ENCODE measurements at places on chromosomes 11 and 22.

DNA sequence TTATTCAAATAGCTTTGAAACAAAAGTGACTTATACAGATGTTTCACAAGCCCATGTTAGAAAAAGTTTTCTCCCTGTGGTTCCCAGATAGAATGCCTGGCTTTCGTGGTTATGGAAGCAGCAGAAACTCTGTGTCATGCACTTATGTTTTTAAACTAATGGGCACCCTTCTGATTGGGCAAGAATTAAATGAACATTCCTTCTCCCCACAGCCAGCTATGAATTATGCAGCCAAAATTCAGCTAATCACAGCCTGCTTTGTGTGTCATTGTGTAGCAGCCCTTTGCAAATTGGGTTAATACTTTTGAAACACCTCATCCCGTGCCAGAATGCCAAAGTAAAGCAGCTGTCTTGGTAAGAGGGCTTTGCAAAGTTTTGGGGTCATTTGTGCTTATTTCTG, 46.9 kb downstream of the PANX1 start:
- H3K36me3 ChIP-seq, result peaks cover 25% of the 10 kb centered on the region
- no peak overlapping the region for H3K27ac ChIP-seq
- peak; percentile 43 for ATAC-seq
- H3K4me1 ChIP-seq, result peaks cover 21% of the 10 kb centered on the region
- H3K4me3 ChIP-seq, result no peak overlapping the region

DNA sequence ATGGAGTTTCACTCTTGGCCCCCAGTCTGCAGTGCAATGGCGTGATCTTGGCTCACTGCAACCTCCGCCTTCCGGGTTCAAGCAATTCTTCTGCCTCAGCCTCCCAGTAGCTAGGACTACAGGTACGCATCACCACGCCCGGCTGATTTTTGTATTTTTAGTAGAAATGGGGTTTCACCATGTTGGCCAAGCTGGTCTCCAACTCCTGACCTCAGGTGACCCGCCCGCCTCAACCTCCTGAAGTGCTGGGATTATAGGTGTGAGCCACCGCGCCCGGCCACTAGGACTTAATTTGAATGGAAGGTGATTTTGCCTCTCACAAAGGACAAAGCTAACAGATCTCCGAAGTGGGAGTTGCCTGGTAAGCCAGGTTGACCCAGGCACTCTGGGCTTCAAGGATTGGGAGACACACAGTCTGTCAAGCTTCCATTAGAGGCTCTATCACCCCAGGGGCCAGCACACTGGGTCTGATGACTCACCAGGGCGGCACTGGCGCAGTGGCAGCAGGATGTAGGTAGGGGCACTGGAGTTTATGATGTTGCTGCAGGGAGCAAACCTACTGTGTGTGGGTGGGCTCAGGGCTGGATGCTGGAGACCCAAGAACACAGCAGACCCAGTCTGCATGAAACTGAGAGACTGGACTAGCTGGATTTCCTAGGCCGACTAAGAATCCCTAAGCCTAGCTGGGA, 17.8 kb upstream of the KCTD14 start:
- H3K36me3 ChIP-seq, result no peaks in the 10 kb centered on the region
- H3K27me3 ChIP-seq, result no peaks in the 10 kb centered on the region
- no peaks in the 10 kb centered on the region for H3K4me1 ChIP-seq
- no peak for ATAC-seq
- H3K27ac ChIP-seq, result no peak overlapping the region

- no peak overlapping the region for H3K4me3 ChIP-seq
- no peaks in the 10 kb centered on the region for H3K4me1 ChIP-seq
- no peak overlapping the region for H3K27ac ChIP-seq
- no peaks in the 10 kb centered on the region for H3K36me3 ChIP-seq
- ATAC-seq, result no peak
- peaks cover 14% of the 10 kb centered on the region for H3K27me3 ChIP-seq
These were observed 76.1 kb downstream of the KIRREL3 start for GRCh38 chr11:126924376-126925040.

- H3K36me3 ChIP-seq, result peaks cover 1% of the 10 kb centered on the region
- H3K4me1 ChIP-seq, result no peaks in the 10 kb centered on the region
- H3K4me3 ChIP-seq, result no peak overlapping the region
- H3K27me3 ChIP-seq, result no peaks in the 10 kb centered on the region
- H3K27ac ChIP-seq, result no peak overlapping the region
These were observed 66.9 kb downstream of the TBC1D22A start for GRCh38 chr22:46829117-46829891.

GRCh38 chr11:73465871-73466270, 89.7 kb downstream of the RELT start:
- no peak for ATAC-seq
- H3K27ac ChIP-seq, result no peak overlapping the region
- H3K4me3 ChIP-seq, result no peak overlapping the region

DNA sequence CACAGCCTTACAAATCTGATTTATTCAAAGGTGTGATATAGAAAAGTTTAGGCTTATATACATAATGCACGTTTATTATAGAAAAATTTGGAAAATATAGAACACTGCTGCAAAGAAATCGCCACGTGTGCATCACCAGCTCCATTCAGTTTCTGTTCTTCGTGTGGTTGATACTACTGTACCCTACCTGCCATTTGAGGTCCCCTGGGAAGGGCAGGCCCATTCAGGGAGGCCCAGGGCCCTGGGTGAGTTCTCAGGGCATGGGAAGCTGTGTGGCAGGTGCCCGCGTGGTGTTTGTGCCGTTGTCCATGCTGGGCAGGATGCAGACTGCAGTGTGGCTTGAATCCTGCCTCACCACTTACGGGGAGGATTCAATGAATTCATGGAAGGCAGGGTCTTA, 60.8 kb downstream of the TBC1D22A start:
- H3K4me1 ChIP-seq, result peaks cover 1% of the 10 kb centered on the region
- H3K27ac ChIP-seq, result no peak overlapping the region
- ATAC-seq, result no peak
- H3K27me3 ChIP-seq, result no peaks in the 10 kb centered on the region
- no peak overlapping the region for H3K4me3 ChIP-seq

DNA sequence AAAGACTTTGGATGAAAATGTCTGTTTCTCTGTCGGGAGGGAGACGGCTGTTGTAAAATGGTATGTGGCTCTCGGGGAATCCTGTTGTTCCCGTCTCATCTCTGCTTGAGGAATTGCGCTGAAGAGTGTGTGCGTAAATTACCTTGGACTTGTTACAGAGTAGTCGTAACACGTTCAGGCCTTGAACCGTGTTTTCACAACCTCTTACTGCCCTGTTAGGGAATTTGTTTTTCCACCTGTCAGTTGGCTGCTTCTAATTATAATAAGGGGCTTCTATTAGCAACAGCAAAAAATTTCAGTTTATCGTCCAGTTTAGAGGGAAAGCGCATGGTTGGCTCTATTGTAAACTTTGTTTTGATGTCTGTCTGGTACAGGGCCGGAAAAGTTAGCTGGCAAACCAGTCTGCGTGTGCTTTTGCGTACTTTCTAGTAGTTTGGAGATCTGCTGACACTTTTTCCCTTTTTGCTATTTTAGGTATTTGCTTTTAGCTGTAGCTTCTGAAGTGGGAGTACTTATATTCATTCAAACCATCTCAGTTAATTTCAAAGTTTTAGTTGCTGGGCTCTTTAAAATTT, 1.5 kb downstream of the HIPK3 start:
- ATAC-seq, result peak; percentile 32
- H3K27me3 ChIP-seq, result no peaks in the 10 kb centered on the region
- H3K36me3 ChIP-seq, result no peaks in the 10 kb centered on the region
- H3K27ac ChIP-seq, result peak overlapping the region; percentile 100

- peaks cover 35% of the 10 kb centered on the region for H3K27me3 ChIP-seq
- H3K4me3 ChIP-seq, result no peak overlapping the region
- no peak overlapping the region for H3K27ac ChIP-seq
- H3K4me1 ChIP-seq, result no peaks in the 10 kb centered on the region
These were observed 404.9 kb downstream of the NXPE2 start for GRCh38 chr11:115083144-115083806.

- no peak overlapping the region for H3K27ac ChIP-seq
- ATAC-seq, result no peak
- H3K4me3 ChIP-seq, result no peak overlapping the region
- no peaks in the 10 kb centered on the region for H3K36me3 ChIP-seq
- H3K27me3 ChIP-seq, result peaks cover 19% of the 10 kb centered on the region
These were observed 1.8 kb downstream of the LDHAL6A start for GRCh38 chr11:18457450-18457849.

- H3K4me1 ChIP-seq, result no peaks in the 10 kb centered on the region
- ATAC-seq, result no peak
- no peak overlapping the region for H3K4me3 ChIP-seq
These were observed 844.3 kb upstream of the TENM4 start for GRCh38 chr11:80284946-80285785.

DNA sequence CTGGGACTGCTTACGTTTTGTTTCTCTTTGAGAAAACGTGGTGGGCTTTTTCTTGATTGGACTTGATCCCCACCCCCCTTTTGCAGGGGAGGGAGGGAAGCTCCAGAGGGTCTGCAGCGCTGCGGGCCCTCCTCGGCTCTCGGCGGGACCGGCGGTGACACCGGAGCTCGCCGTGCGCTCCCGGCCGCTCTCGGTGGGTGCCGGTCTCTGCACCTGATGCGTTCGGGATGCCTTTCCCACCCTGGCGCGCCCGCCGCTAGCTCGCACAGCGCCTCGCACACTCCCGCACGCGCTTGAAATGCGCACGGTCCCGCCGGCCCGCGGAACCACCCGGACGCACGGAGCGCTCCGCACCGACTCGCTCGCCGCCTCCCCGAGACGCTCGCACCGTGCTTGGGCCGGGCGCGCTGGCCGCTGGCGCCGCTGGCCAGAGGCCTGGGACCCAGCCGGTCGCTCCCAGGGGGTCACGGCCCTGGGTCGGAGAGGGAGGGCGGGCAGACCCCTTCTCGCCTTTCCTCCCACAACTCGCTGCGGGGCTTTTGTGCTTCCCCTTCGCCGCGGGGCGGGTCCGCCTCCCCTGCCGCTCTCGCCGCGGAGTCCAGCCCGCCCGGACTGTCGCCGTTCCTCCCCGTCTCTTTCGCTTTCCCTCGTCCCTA, 1.0 kb downstream of the ZBTB16 start:
- H3K27ac ChIP-seq, result peak overlapping the region; percentile 100
- H3K4me3 ChIP-seq, result peak overlapping the region; percentile 55
- no peaks in the 10 kb centered on the region for H3K36me3 ChIP-seq

DNA sequence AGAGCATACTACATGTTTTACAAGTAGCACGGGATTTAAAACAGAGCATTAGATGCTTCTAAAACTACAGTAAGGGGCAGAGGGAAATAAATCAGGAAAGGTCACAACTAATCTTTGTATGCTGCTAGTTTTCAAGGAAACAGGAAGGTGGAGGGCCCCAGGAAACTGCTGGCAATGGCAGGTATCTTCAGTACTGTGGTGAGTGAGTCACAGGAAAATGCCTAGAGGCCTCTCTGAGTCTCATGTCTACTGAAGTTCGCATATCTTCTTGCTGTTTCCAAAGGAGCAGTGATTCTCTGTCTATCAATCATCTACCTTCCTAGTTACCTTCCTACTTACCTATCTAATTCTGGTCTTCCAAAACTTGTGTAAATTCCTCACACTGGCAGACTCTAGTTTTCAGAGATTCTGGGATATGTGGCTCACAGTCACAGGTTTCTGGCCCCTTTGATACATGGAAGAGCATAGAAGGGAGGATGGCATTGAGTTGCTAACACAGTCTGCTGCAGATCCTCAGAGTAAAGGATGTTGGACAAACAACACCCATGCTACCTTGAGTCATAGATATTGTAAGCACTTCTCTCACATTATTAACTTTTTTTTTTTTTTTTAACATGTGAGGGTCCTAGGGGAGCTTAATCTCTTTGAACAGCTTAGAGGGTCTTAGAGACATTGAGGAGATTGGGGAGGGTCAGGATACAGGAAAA, 58.8 kb upstream of the SYN3 start:
- no peaks in the 10 kb centered on the region for H3K27me3 ChIP-seq
- H3K4me1 ChIP-seq, result no peaks in the 10 kb centered on the region
- ATAC-seq, result no peak
- H3K4me3 ChIP-seq, result no peak overlapping the region
- H3K27ac ChIP-seq, result no peak overlapping the region

GRCh38 chr11:35326266-35326879, 93.0 kb downstream of the SLC1A2 start:
- no peaks in the 10 kb centered on the region for H3K4me1 ChIP-seq
- ATAC-seq, result no peak
- no peaks in the 10 kb centered on the region for H3K27me3 ChIP-seq
- no peak overlapping the region for H3K4me3 ChIP-seq
- H3K27ac ChIP-seq, result peak overlapping the region; percentile 28

DNA sequence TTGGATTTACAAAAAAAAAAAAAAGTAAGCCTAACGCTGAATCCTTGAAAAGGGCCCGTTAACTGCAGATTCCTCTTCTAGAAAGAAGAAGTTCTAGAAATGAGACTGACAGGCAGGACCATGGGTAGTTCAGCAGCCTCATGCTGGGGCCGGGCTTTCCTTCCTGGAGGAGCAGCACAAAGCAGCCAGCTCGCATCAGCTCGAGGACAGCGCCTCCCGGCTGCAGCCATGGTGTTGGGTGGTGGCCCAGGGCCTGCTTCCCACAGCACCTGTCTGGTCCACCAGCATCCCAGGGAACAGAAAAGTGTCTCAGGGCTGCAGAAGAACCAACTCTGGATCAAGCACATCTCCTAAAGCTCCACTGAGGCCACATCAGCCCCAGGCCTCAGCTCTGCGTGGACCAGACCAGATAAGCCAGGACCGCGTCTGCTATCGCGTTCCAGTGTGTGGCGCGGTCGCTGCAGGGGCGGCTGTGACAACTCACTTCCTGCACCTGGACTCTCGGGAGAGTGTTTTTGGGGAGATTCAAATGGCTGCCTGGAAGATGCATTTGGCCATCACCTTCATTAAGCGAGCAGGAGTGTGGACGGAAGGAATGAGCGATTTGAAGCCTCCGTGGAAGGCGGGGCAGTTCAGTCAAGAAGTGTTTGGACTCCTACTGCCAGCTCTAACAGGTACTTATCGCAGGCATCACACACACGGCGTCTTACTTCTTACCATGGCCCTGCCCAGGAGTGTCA, 53.5 kb downstream of the MYH9 start:
- no peak overlapping the region for H3K4me3 ChIP-seq
- H3K4me1 ChIP-seq, result peaks cover 92% of the 10 kb centered on the region
- H3K27me3 ChIP-seq, result no peaks in the 10 kb centered on the region

DNA sequence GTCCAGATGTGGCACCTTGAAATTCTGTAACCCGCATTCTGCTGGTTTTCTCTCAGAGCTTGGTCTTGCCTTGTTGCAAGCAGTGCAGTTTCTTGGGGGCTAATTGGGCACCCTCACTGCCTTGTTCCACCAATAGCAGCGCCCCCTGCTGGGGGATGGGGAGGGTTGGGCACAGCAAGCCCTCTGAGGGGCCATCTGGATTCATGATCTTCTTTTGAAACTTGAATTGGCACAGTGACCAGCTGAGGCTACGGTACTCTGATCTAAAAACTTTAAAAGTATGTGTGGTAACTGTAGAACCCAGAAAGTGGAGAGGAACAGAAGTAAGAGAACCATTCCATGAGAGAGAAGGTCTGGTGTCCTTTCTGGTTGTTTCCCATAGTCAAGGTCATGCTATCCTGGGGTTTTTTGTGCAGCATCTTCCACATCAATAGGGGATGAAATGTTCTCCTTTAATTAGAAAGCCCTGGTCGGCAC, 64.2 kb downstream of the MED15 start:
- peaks cover 96% of the 10 kb centered on the region for H3K36me3 ChIP-seq
- H3K27me3 ChIP-seq, result no peaks in the 10 kb centered on the region
- peak overlapping the region; percentile 24 for H3K27ac ChIP-seq
- ATAC-seq, result no peak
- H3K4me1 ChIP-seq, result peaks cover 53% of the 10 kb centered on the region
